ENCODE measurements at places on chromosomes 5 and 9. TPM values are rescaled to one million over a fixed set of nuclear protein-coding genes. Genes with fewer than 3 reads are reported as not detected.
A peak's percentile ranks its signal among the peaks of the same experiment; 100 is the strongest.

DNA sequence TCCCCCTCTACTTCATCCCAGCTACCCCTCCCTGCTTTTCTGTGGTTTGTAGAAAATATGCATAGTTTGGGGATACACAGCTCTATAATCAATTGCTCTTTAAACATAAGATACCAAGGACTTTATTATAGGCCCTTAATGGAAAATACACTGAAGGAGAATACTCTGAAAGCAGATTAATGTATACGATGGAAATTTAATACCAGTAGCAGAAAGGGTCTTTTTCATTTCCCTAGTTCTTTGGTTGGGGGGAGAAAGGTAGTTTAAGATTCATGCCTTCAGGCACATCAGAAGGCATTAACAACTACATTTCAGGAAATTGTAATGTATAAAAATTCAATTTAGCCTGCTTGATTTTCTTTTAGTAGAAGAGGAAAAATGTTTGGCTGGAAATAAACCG, 452.9 kb upstream of the ZNF608 start:
- peaks cover 8% of the 10 kb centered on the region for H3K4me1 ChIP-seq
- no peak for DNase-seq
- H3K36me3 ChIP-seq, result no peaks in the 10 kb centered on the region
- H3K4me3 ChIP-seq, result no peak overlapping the region
- H3K27ac ChIP-seq, result no peak overlapping the region

- no peaks in the 10 kb centered on the region for H3K4me1 ChIP-seq
- H3K27ac ChIP-seq, result no peak overlapping the region
- H3K4me3 ChIP-seq, result no peak overlapping the region
- H3K27me3 ChIP-seq, result no peaks in the 10 kb centered on the region
- no peaks in the 10 kb centered on the region for H3K36me3 ChIP-seq
- DNase-seq, result no peak
Measured at GRCh38 chr5:74367934-74368333, 272.6 kb downstream of the ENC1 start.

DNA sequence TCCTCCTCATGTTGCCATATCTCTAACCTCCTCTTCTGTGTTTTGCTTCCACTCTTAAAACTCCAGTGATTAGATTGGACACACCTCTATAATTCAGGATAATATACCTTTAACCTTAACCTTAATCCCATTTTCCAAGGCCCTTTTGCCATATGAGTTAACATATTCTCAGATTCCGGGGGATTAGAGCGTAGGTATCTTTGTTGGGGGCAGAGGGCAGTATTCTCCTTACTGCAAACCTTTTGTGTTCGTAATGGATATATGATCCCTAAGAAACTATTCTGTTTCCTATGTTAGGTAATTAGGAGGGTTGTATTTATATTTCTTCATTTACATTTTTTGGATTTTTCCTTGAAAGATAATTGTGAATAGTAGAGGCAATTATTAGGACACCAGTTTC, 99.5 kb downstream of the VPS13A start:
- H3K36me3 ChIP-seq, result no peaks in the 10 kb centered on the region
- no peak overlapping the region for H3K27ac ChIP-seq
- no peaks in the 10 kb centered on the region for H3K27me3 ChIP-seq

DNA sequence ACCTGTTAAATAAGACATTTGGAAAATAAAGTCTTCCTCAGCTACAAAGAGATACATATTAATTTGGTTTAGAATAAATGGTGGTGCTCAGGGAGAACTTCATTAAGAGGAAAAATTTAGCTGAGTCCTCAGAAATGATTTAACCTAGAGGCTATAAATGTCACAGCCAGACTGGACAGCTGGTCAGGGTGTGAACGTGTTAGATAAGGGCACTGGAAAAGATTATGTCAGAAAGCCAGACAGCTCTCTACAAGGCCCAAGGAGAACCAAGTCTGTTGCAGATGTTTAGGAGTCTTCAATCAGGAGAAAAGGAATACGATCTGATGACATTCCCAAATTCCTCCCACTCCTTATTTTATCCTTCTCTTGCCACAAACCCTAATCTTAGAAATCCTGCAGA, 265.2 kb downstream of the MAT2B start:
- no peaks in the 10 kb centered on the region for H3K4me1 ChIP-seq
- no peaks in the 10 kb centered on the region for H3K27me3 ChIP-seq
- H3K36me3 ChIP-seq, result no peaks in the 10 kb centered on the region
- H3K4me3 ChIP-seq, result no peak overlapping the region

GRCh38 chr5:11504065-11504885, 400.0 kb downstream of the CTNND2 start:
- no peaks in the 10 kb centered on the region for H3K4me1 ChIP-seq
- no peak overlapping the region for H3K4me3 ChIP-seq
- no peaks in the 10 kb centered on the region for H3K36me3 ChIP-seq
- DNase-seq, result no peak
- H3K27ac ChIP-seq, result no peak overlapping the region

- H3K4me3 ChIP-seq, result peak overlapping the region; percentile 42
- H3K4me1 ChIP-seq, result peaks cover 6% of the 10 kb centered on the region
- no peaks in the 10 kb centered on the region for H3K27me3 ChIP-seq
Measured at GRCh38 chr5:14440582-14441431, 140.8 kb upstream of the OTULINL start.

- H3K4me3 ChIP-seq, result no peak overlapping the region
- H3K27ac ChIP-seq, result no peak overlapping the region
- no peaks in the 10 kb centered on the region for H3K36me3 ChIP-seq
- H3K27me3 ChIP-seq, result no peaks in the 10 kb centered on the region
- DNase-seq, result no peak
Measured at GRCh38 chr5:7586480-7586879, 190.5 kb downstream of the ADCY2 start.

DNA sequence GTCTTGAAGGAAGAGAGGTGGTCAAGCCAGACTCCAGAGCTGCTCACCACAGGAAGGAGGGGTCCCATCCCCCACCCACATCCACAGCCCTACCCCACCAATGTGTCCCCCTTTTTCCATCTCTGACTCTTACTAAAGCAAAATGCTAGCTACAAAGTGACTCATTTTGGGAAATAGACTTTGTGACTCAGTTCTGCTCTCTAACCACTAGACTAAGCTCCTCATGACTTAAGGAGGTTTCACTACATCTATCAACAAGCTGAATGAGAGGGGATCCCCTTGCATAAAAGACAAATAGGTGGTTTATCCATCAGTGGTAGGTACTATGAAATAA, 35.1 kb upstream of the ADRB2 start:
- H3K36me3 ChIP-seq, result no peaks in the 10 kb centered on the region
- H3K4me3 ChIP-seq, result no peak overlapping the region
- DNase-seq, result no peak
- H3K4me1 ChIP-seq, result no peaks in the 10 kb centered on the region
- H3K27me3 ChIP-seq, result no peaks in the 10 kb centered on the region

DNA sequence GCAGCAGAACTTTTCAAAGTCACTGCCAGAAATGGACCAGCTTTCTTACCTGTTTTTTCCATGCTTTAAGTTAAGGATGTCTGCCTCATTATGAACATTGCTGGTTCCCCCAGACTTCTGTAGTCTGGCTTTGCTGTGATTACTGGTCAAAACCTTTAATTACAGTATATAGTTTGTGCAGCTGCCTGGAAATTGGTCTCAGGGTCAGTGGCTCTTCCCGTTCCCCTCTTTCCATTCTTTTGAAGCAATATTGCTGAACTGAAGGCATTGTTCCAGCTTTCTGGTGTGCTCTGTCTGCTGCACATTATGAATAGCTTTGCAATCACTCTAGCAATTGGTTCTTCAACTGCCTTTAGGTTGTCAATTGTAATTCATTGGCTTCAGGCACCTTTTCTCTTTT, 206.5 kb downstream of the ARL15 start:
- no peaks in the 10 kb centered on the region for H3K36me3 ChIP-seq
- H3K27me3 ChIP-seq, result no peaks in the 10 kb centered on the region
- H3K4me1 ChIP-seq, result no peaks in the 10 kb centered on the region

GRCh38 chr5:149174847-149175234, 33.5 kb downstream of the ABLIM3 start:
- H3K4me1 ChIP-seq, result peaks cover 37% of the 10 kb centered on the region
- H3K4me3 ChIP-seq, result no peak overlapping the region
- DNase-seq, result no peak
- no peaks in the 10 kb centered on the region for H3K36me3 ChIP-seq

- H3K36me3 ChIP-seq, result no peaks in the 10 kb centered on the region
- H3K4me3 ChIP-seq, result no peak overlapping the region
- H3K27me3 ChIP-seq, result no peaks in the 10 kb centered on the region
- no peak overlapping the region for H3K27ac ChIP-seq
Measured at GRCh38 chr9:69143291-69143690, 30.8 kb upstream of the TJP2 start.

DNA sequence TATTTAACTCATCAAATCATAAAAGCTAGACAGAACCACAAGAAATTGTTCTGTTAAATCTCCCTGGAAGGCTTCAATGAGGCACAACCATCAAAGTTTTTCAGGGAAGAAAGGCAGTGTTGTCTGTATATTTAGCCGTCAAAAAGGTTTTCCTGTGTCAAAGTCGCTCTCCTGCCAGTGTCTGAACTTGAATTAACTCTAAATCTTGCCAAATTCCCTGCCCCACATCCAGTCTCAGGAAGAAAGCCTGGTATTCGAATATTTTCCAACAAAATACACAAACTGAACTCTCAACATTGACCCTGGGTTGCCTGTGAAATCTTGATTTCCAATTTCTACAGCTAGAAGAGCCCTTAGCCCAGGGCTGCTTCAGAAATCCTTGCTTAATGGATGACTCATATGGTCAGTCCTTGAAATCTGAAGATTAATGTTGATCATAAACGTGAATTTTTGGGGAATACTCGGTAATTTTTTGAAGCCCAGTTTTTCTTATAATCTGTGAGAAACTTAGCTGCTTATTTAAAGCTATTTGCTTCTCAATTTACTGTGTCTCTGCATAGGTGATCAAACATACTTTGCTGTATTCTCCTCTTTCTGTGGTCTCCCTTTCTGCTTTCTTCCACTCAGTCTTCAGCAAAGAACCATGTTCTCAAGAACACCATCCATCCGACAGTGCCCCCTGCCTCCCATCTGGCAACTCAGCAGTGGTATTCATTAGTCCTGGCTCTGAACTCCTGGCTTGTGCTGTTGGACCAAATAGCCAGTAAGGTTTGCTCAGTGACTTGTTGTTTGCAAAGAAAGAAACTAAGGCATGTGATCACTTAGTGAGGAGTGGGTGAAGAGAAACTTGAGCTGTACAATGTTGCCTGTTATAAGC, 58.9 kb downstream of the NREP start:
- peak; percentile 31 for DNase-seq
- H3K4me1 ChIP-seq, result peaks cover 3% of the 10 kb centered on the region
- H3K27ac ChIP-seq, result no peak overlapping the region
- no peaks in the 10 kb centered on the region for H3K27me3 ChIP-seq
- H3K4me3 ChIP-seq, result no peak overlapping the region

DNA sequence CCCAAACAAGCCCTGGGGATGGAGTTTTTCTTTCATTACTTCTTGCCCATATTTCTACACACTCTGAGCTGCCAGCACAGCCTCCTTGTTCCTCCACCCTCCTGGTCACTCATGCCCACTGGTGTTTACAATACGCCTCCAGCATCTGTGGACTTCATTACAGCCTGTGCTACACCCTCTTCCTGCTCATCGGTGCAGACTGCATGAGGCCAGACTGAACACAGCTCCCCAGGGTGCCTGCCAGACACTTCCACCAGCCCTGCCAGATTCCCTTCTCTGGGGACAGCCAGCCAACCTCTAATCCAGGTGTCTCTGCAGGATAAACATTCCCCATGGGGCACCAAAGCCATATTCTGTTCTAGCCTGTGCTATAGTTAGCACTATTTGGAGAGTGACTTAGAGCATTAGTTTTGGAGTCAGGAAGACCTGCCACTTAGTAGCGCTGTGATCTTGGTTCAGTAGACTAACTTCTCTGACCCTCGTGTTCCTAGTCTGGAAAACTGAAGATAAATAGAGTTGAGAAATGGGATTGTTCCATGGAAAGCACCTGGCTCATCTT, 163.8 kb upstream of the KLF4 start:
- H3K4me3 ChIP-seq, result no peak overlapping the region
- no peak overlapping the region for H3K27ac ChIP-seq
- H3K4me1 ChIP-seq, result no peaks in the 10 kb centered on the region
- no peak for DNase-seq
- H3K36me3 ChIP-seq, result no peaks in the 10 kb centered on the region

- DNase-seq, result no peak
- H3K27me3 ChIP-seq, result no peaks in the 10 kb centered on the region
- no peak overlapping the region for H3K4me3 ChIP-seq
- peaks cover 4% of the 10 kb centered on the region for H3K4me1 ChIP-seq
- H3K36me3 ChIP-seq, result no peaks in the 10 kb centered on the region
Measured at GRCh38 chr9:16196206-16196605, 643.4 kb downstream of the CCDC171 start.

DNA sequence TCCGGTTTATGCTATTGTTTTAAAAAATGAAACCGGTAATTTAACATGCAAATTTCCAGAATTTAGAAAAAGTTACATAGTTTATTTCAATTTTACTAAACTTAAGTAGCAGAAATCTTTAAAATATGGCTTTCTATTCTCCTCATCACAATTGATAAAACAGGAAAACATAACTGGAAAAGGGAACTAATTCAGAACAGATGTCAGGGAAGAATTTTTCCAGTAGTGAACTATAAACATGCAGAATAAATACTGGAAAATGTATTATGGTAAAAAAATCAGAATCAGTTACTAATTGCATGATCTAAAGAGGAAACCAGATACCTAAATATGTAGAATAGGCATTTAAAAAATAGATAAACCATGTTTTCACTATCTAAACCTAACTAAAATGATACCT, 7.3 kb upstream of the NR4A3 start:
- no peak overlapping the region for H3K4me3 ChIP-seq
- H3K4me1 ChIP-seq, result peaks cover 19% of the 10 kb centered on the region
- no peak for DNase-seq
- no peaks in the 10 kb centered on the region for H3K36me3 ChIP-seq
- no peak overlapping the region for H3K27ac ChIP-seq

GRCh38 chr5:148972974-148973374, 89.9 kb downstream of the SH3TC2 start:
- H3K27ac ChIP-seq, result peak overlapping the region; percentile 79
- no peaks in the 10 kb centered on the region for H3K4me1 ChIP-seq
- no peaks in the 10 kb centered on the region for H3K36me3 ChIP-seq
- peak; percentile 36 for DNase-seq
- H3K4me3 ChIP-seq, result no peak overlapping the region
- no peaks in the 10 kb centered on the region for H3K27me3 ChIP-seq

The CKMT2 gene
- total RNA-seq, result 58.8 TPM

The ENTREP1 gene
- 11.0 TPM for total RNA-seq

The ACOT12 gene
- not detected for total RNA-seq

The CCL19 gene
- not detected for total RNA-seq

The RGMB gene
- total RNA-seq, result 14.2 TPM

The UBE2QL1 gene
- 0.17 TPM for total RNA-seq

The KIF4B gene
- not detected for total RNA-seq

The SPARC gene
- total RNA-seq, result 478 TPM

The SLC6A18 gene
- not detected for total RNA-seq

The PLAC8L1 gene
- not detected for total RNA-seq

The DPM2 gene
- 33.4 TPM for total RNA-seq

The FRMD3 gene
- 31.2 TPM for total RNA-seq

The AGXT2 gene
- total RNA-seq, result not detected

The HCN1 gene
- total RNA-seq, result 1.4 TPM

The CAMK4 gene
- total RNA-seq, result 6.0 TPM

The AK8 gene
- 2.0 TPM for total RNA-seq

The SPINK7 gene
- not detected for total RNA-seq
